ENCODE measurements at places on chromosomes 3 and 15.

DNA sequence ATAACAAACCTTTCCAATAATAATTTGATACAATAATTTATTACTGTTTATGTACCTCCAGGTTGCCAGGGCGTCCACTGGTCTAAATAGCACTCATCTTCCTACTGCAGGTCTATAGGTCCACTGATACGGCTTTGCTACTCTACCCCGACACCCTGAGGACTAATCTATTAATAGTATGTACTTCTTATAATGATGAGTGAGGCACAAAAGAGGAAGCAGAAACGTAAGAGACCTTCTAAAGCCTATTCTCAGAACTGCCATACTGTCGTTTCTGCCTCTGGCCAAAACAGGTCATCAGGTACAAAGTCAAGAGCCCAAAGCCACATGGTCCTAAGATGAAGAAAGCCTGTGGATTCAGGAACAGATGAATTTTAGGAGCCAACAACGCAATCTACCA, 163.2 kb upstream of the GRM7 start:
- DNase-seq: no peak

DNA sequence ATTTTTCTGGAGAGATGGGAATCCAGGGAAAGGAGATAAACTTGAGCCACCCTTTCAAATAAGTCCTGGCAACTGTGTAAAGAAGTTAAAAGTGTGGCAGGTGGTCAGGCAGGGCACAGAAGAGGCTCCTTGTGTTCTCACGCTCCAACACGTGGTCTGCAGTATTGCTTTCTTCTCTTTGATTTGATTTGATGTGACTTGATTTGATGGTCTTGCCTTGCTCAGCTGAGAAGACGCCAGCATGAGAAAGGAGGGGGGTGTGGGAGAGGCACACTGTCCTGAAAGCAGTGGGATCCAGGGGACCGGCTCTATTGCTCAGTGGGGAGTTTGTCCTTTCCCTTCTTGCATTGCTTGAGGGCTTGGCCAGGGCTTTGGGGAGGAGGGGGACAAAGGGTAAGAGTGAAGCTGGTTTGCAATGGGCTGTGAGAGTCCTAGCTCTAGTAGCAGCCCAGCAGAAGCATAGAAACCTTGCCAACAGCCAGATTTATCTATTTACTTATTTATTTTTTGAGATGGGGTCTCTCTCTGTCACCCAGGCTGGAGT, 25.7 kb upstream of the NEO1 start:
- DNase-seq: no peak

GRCh38 chr3:119235151-119235550, 5.5 kb downstream of the B4GALT4 start:
- DNase-seq: no peak

DNA sequence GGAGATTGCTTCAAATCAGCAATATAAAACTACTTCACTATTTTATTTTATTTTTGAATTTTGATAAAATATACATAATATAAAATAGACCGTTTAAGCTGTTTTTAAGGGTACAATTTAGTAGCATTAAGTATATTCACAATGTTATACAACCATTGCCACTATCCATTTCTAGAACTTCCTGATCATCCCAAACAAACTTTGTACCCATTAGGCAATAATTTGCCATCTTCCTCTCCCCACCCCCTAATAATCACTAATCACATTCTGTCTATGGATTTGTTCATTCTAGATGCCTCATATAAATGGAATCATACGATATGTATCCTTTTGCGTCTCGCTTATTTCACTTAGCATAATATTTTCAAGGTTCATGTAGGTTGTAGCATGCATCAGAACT, 28.9 kb downstream of the FANCD2 start:
- no peak for DNase-seq

Measured in stimulated activated naive CD4-positive, alpha-beta T cell treated with Interleukin-2 at 50 U/mL for 16 hours (primary cell).